ENCODE measurements at places on chromosomes 7 and 10.
A peak's percentile ranks its signal among the peaks of the same experiment; 100 is the strongest.

DNA sequence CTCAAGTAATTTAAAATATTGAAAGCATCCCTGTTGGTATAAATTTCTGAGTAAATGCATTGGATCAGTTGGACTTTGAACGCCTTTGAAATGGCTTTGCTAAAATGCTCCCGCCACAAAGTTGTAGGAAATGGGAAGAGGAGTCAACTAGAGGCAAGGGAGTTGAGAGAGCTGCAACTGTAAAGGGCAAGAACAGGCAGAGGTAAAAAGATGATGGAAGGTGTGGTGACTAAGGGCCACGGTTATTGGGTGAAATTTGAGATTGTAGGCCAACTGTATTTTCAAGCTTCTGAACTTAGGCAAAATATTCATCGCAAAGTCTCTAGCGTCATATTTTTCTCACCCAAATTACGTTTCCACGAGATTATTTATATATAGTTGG, 595 bp upstream of the SUMF2 start:
- DNase-seq: peak; percentile 34

- DNase-seq: no peak
These were observed 195.0 kb downstream of the PHF14 start for GRCh38 chr7:11168650-11169170.

DNA sequence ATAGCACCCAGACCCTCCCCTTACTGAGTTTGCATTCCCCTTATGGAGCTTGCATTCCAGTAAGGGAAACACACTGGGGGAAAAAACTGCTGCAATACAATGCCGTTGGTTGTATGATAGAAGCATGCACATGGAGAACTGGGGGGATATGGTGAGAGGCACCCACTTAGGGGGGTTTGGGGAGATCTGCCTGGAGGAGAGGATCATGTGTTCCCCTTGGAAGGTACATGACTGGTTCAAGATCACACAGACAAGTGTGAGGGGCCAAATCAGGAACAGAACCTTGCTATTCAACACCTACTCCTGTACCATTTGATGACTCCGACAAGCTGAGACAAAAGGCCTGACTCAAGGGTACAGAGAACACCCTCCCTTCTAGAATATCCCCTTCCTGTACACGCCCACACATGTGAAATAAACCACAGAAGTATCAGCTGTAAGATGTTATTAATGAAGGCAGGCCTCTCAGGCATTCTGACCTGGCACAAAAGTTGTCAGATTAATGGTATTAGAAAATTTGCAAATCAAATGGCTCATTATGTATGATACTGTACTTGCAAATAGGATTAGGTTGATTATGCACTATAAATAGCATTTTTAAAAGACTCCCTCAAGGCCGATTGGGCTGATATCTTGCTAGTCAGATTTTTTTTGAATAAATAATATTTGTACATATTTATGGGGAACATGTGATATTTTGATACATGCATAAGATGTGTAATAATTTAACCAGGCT, 122.2 kb downstream of the NPY start:
- no peak for DNase-seq

DNA sequence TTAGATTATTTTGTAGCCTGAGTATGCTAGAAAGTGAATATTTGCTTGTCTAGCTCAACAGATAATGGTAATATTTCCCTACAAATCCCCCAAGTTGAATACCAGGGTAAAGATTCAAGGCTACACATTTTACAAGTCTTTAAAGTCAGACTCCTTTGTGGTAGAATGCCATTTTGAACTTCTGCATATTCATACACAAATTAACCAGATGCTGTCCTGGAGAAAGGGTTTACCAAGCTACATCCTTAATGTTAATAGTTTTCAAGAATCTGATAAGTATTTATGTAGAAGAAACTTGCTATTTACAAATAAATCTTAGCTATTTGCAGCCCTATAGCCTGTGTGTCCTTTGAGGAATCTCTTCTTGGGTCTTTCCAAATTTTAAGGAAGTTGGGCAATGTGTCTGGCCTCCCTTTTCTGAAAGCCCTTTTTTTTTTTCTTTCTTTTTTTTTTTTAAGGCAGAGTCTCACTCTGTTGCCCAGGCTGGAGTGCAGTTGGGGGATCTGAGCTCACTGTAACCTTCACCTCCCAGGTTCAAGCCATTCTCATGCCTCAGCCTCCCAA, 82.6 kb downstream of the CPEB3 start:
- DNase-seq: no peak

GRCh38 chr7:45597286-45597984, 23.3 kb downstream of the ADCY1 start:
- no peak for DNase-seq

- DNase-seq: no peak
These were observed 27.5 kb downstream of the PDGFA start for GRCh38 chr7:491958-492713.

DNA sequence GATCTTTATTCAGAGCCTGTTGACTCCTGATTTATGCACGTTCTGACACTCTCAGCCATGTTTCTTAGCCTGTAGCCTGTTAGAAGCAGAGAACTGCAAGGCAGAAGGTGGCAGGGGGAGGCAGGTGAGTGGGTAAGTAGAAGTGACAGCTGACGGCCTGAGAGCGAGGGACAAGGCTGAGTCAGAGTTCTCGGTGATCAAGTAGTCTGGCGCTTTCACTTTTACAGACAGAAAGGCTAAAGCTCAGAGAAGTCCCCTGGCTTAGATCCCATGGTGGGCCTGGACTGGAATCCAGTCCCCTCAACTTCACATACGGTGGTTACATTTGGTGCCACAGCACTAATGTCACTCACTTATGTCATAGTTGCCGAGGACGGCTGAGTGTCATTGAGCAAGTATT, 139.0 kb downstream of the TACC2 start:
- DNase-seq: no peak

DNA sequence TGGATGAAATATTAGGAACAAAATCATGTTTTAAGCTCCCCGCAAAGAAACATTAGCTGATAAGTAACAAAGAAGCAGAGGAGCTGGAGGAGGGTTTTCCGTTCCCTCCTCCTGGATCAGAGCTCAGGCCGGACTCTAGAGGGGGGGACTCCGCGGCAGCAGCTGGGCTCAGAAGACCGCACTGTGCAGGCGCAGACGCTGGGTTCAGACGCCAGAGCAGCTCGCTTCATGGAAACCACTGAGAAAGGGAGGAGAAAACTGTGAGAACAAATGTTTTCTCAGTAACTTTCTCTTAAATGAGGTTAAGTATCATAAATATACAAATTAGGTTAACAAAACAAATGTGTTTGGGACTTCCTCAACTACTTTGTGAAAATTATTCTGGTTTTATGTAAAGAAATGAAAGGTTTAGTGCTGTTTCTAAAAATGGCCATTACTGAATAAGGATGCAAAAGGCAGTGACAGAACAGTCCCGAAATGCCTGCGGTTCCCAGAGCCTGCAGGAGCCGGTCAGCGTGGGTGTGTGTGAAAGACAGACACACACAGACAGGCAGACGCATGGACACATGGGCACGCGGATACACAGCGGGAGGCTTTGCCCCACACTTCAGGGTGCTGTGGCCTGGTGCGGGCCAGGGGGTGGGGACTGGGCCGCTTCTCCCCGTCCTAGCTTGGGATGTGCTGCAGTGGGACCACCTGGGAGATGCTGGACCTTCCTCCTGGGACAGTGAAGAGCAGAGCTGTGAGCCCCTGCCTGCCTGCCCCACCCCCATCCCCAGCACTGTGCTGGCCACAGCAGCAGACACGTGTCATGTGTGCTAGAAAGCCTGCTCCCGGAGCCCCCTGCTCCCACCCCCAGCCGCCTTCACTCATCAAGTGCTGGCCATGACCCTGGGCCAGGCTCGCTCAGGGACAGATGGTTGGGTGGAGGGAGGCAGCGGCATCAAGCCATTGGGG, 20.3 kb upstream of the ADGRA1 start:
- no peak for DNase-seq

GRCh38 chr7:728602-729001, 1.5 kb upstream of the PRKAR1B start:
- no peak for DNase-seq

- peak; percentile 52 for DNase-seq
These were observed 519 bp downstream of the PITRM1 start for GRCh38 chr10:3172081-3172445.

DNA sequence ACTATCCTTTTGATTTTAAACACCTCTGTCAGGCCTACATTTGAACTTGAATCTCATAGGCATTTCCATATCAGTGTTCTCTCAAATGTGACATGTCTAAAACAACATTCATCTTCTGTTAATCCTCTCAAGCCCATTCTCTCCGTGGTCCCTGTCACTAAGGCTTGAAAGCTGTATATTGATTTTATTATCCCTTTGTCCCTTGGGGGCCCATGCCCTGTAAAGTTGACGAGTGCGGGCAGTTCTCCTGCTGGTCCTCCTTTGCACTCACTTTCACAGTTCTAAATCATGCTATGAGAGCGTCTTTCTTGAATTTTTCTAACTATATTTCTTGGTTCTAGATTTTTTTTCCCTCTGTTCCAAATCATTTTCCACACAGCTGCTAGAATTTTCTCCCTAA, 27.3 kb downstream of the GALNT11 start:
- no peak for DNase-seq

DNA sequence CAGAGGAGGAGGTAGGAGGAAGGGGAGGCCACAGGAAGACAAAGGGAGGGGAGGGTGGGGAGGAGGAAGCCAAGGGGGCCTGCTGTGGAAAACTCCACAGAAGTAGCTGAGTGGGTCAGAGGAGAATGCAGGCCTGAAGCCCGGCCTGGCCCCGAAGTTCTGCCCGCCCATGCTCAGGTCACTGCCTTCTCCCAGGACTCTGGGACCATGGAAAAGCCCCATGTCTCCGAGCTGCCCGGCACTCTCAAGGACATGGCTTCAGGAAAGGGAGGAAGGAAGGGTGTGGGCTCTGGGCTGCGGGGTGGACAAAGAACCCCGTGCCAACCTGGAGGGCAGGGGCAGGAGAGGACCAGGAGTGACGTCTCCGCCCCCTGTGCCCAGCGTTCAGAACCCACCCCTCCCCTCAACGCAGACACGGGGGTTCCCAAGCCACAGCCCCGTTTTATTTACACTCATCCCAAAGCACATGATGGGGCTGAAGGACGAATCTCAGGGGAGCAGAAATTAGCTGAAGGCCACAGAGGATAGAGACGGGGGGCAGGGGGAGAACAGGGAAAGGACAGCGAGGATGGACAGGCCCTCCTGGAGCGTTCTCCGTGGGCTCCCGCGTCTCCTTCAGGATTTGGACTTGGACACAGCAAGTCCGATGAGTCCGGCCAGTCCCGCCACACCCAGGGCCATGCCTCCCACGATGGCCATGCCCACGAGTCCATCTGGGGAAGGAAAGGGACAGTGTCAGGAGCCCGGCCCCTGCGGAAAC, 1.8 kb upstream of the CLDN15 start:
- DNase-seq: no peak

DNA sequence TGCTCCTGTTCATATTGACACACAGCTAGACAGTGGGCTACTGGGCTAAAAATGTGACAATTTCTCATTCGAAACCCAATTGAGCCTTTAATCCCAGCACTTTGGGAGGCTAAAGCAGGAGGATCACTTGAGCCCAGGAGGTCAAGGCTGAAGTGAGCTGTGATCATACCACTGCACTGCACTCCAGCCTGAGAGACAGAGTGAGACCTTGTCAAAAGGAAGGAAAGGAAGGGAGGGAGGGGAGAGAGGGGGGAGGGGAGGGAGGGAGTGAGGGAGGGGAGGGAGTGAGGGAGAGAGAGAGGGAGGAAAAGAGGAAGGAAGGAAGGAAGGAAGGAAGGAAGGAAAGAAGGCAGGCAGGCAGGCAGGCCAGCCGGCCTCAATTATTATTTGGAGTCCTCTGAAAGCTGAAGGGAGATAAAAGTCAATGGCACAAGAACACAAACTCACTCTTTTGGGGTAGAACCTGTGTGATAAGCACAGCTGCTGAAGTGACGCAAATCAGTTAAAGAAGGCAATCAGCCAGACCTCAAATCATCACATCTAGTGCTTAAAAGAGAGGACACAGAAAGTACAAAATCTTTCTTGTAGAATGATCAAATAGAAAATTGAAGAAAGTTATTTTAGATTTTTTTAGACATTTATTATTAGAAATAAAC, 98.1 kb downstream of the CCDC71L start:
- DNase-seq: no peak

GRCh38 chr7:83739527-83739926, 90.6 kb upstream of the SEMA3E start:
- no peak for DNase-seq

- DNase-seq: no peak
These were observed 650.7 kb downstream of the INHBA start for GRCh38 chr7:41052201-41052600.

GRCh38 chr7:67625257-67625737, 628.7 kb downstream of the TYW1 start:
- peak; percentile 86 for DNase-seq

DNA sequence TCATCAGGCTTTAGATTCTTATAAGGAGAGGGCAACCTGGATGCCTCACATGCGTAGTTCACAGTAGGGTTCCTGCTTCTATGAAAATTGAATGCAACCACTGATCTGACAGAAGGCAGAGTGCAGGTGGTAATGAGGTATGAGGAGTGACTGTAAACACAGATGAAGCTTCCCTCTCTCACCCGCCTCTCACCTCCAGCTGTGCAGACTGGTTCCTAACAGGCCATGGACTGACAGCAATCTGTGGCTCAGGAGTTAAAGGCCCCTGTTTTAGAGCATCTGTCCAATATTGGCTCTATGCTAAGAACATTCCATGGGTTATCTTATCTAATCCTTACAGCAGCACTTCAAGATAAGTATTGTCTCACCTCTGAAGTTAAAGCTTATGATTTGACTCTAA, 213.5 kb upstream of the NRP1 start:
- no peak for DNase-seq

DNA sequence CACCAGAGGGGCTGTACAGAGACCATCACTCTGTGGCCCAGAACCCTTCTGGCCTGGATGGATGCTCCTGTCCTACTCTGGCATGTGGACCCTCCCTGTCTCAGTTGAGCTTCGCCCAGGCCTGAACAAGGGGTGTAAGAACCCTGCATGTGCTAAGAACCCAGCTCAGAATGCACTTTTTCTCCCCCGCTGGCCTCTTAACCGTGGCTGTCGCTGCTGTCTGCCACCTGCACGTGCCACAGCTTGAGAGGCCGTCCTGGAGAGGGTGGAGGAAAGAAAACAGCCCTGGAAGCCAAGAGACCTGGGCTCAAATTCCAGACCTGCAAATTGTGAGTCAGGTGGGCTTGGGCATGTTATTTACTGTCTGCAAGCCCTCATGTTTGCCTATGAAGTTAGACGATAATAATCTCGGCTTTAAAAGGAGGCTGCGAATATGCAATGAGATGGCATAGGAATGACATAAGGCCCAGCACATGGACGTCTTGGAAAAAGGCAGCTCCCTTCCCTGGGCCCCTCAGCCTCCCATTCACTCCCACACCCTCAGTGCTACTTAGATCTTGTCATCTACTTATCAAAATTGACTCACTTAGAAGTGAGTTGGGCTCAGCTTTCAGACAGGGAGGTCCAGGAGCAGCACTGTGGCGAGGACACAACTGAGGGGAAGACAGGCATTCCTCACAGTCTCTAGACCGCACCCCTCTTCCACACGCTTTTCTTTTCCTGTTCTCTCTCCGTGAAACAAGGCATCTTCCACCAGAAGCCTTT, 31.4 kb downstream of the FIGNL1 start:
- DNase-seq: no peak

GRCh38 chr10:24844742-24845141, 107.7 kb downstream of the PRTFDC1 start:
- DNase-seq: no peak
